PC-3 (cell line): ENCODE measurements at places on chromosomes 4 and X. TPM values are rescaled to one million over a fixed set of nuclear protein-coding genes. Genes with fewer than 3 reads are reported as not detected.
A peak's percentile ranks its signal among the peaks of the same experiment; 100 is the strongest.

Gene SLC34A2
- total RNA-seq, result not detected in 2 replicates

Gene MAGEC3
- not detected in 2 replicates for total RNA-seq

Gene WFS1
- total RNA-seq, result 35.7 and 45.5 TPM in 2 replicates

Gene VSIG4
- total RNA-seq, result not detected in 2 replicates

DNA sequence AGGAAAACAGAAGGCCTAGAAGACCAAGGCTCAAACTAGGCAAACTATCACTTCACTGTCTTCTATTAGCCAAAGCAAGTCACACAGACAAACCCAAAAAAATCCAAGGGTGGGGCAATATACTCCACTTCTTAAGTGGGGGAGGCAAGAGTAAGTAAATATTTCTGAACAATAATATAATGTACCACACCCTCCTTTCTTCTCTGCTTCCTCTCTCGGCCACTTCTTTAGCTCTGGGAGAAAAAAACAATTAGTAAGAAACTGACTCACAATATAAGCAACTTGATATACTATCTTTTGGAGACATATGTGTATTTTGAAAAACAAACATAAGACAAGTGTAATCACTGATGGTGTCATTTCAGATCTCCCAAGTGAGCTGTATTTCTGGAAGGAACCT lies 14.8 kb downstream of the DCAF8L1 start:
- peak; percentile 62 for DNase-seq

DNA sequence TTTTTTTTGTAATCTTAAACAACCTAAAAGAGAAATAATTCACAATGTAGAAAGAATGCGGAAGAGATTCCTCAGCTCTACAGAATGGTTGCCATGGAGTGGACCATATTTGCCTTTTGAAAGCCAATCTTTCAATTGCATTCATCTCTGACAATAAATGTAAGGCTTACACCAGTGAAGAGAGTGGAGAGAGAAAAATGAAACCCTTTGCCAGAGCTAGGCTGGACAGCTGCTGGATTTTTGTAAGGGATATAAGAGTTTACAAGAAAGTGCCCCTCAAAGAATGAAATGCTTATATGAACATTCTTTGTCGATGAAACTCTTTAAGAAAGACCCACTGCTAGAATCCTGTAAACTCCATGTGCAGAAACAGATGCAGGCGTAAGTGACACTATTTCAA lies 66.0 kb upstream of the FAT1 start:
- no peak for DNase-seq

GRCh38 chrX:9349572-9350494 lies 115.0 kb upstream of the TBL1X start:
- peak; percentile 73 for DNase-seq

GRCh38 chrX:38117485-38117884 lies 103.2 kb downstream of the SRPX start:
- no peak for DNase-seq

GRCh38 chrX:41526925-41527324 lies 79.8 kb downstream of the NYX start:
- DNase-seq, result peak; percentile 71

GRCh38 chrX:55039471-55039870 lies 8.7 kb upstream of the ALAS2 start:
- peak; percentile 80 for DNase-seq

DNA sequence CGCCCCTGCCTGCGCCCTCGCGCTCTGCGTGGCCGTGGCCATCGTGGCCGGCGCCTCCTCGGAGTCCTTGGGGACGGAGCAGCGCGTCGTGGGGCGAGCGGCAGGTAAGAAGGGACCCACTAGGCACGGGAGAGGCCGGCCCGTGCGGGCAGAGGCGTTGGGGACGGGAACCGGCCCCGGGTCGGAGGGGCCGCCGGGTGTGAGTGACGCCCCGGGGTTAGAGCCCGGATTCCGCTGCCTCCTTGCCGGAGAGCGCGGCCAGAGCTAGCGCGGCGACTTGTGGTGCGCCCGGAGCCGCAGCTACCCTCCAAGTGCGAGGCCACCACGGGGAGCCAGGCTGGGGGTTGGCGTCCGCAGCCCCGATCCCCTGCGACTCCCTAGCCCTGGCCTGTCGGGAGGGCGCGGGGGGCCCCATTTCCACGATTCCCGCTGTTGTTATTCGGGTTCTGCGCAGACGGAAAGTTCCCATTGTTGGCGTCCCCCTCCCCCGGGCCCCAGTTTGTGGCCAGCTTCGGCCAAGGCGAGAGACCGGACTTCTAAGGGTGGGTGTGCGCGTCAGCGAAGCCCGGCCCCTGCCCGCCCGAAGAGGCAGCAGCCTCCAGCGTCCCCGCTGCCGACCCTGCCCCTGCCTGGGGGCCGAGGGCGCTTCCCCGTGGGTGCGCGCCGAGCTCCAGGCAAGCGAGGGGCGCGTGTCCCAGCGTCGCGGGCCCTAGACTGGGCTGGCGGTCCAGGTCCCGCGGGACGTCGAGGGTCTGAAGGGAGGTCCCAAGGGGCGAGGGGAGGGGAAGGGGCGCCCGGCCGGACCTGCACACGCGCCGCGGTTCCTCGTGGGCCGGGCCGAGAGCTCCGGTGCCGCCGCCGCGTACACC lies 1.1 kb downstream of the FGFR3 start:
- DNase-seq, result no peak

GRCh38 chrX:119775517-119776238 lies 15.8 kb downstream of the RPL39 start:
- DNase-seq, result no peak

GRCh38 chrX:118795528-118796280 lies 27.9 kb upstream of the ZCCHC12 start:
- no peak for DNase-seq

- peak; percentile 11 for DNase-seq
Observed at GRCh38 chr4:27148211-27148895, 287.7 kb downstream of the STIM2 start.
